Fibroblast of the aortic adventitia (primary cell): ENCODE measurements at places on chromosomes 13 and 19.
A peak's percentile ranks its signal among the peaks of the same experiment; 100 is the strongest.

GRCh38 chr19:8988204-8988603 lies 22.0 kb downstream of the MUC16 start:
- no peak for DNase-seq

GRCh38 chr13:91295712-91296410 lies 51.6 kb upstream of the MIR17HG start:
- no peak for DNase-seq

GRCh38 chr13:99724633-99725517 lies 223.6 kb downstream of the TM9SF2 start:
- DNase-seq, result no peak

DNA sequence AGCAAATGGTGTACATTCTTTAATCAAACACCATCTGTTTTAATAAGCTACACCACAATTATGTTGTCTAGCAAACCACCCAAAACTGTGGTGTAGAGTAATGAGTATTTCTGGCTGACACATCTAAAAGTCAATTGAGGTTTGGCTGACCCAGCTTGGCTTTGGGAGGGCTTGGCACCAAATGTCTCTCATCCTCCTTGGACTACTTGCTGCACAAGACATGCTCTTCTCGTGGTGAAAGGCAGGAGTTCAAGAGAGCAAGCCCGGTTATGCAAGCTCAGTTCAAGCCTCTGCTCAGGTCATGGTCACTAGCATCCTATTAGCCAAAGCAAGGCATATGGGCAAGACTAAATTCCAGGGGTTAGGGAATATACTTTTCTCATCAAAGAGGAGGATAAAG lies 37.1 kb downstream of the LACC1 start:
- no peak for DNase-seq

GRCh38 chr19:10390652-10391286 lies 10.4 kb upstream of the TYK2 start:
- DNase-seq, result peak; percentile 80
